Nephron progenitor cell (in vitro differentiated cells): ENCODE measurements at places on chromosomes 16 and 17.

DNA sequence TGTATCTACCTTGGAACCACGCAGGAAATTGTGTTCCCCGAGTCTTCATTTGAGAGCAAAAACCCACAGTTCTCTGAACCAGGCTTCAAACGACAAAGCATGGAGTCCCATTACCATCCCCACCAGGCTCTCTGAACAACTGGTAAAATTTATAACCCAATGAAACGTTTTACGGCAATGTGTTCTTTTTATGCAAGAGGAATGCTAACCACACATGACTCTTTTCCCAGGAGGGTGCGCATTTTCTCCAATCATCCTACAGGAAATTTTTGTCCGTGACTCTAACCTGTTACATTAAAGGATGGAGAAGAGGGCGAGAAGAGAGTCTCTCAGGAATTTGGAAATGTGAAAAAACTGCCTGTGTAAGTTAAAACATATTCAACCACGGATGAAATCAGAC lies 17.8 kb downstream of the STX8 start:
- DNase-seq = no peak

DNA sequence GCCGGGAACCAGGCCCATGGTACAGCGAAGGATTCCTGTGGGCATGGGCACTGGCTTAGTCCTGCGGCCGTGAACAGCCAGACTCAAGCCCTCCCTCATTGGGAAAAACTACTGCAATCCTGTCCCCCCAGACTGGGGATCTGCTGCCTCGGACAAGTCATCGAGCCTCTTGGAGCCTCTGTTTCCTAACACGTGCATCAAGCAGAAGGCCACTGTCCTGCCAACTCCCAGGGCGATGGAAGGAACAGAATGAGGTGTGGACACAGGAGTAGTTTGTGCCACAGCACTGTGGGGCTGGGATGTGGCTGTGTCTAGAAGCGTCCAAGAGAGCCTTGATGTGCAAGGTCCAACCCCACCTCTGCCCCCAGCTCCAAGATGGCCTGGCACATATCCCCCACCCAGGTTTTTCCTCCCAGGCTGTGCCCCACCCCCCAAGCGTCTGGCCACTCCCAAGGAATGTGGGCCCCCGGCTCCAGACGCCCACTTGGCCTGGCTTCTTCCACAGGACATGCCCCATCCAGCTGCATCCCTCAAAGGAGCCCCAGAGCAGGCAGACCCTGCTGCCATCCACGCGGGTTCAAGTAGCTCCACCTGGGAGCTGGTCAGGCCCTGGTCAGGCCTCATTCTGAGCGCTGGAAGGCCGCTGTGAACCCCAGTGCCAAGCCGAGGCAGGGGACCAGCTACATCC lies 3.4 kb downstream of the CAMKK1 start:
- DNase-seq = no peak

- DNase-seq = no peak
These were observed 10.9 kb downstream of the SMCR8 start for GRCh38 chr17:18326039-18326438.

DNA sequence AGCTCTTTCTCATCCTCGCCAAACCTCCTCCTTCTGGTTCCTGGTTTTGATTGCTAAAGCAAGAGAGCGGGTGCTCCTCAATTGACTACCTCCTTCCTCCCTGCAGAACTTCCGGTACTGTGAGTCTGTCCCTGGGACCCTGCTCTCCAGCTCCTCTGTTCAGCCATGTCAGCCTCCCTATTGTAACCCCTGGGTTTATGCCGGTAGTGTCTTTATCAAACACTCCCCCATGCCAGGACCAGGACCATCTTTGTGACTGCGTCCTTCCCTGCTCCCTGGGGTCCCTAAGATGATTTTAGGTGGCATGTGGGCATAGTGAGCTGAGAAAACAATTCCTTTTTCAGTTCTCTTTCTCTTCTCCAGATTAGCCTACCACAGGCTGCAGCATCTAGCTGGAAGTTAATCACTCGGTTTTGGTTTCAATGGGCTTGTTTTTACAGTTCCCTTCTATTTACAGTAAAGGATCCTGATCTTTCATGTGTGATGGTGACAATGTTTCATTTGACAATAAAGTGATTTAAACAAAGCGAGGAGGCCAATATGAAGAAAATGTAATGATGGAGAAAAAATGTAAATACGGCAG lies 27.7 kb upstream of the IL21R start:
- no peak for DNase-seq

- DNase-seq = peak; percentile 56
These were observed 234.5 kb downstream of the C16orf78 start for GRCh38 chr16:49608098-49608497.

DNA sequence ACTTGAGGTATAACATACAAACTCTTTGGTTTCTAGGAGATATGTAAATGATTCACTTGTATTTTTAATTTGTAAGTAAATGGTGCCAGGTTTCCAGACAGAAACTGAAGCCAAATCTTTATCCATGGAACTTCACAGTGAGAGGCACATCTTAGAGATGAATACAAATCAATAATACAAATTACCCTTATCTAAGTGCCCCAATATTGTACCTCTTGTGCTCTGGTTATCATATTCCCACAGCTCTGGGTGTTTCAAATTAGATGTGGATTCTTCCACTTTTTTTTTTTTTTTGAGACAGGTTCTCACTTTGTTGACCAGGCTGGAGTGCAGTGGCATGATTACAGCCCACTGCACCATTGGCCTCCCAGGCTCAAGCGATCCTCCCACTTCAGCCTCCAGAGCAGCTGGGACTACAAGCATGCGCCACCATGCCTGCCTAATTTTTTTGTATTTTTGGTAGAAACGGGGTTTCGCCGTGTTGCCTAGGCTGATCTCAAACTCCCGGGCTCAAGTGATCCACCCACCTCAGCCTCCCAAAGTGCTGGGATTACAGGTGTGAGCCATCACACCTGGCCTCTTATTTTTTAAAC lies 38.0 kb upstream of the DHX40 start:
- DNase-seq = no peak

GRCh38 chr17:38824899-38825761 lies at the start of gene CWC25:
CWC25 (minus strand) TSS chr17:38825321; CDS start chr17:38825183, 138 bp downstream.
- DNase-seq = peak; percentile 97

- peak; percentile 74 for DNase-seq
These were observed 23.4 kb upstream of the SREBF1 start for GRCh38 chr17:17859909-17860765.

- no peak for DNase-seq
These were observed 37.5 kb downstream of the ACSM2B start for GRCh38 chr16:20538687-20539086.

GRCh38 chr17:76515274-76515949 lies 14.2 kb upstream of the RHBDF2 start:
- DNase-seq = no peak

- no peak for DNase-seq
These were observed 44.2 kb downstream of the HELZ start for GRCh38 chr17:67200727-67201301.

- DNase-seq = no peak
These were observed 1.2 kb upstream of the ATP2A1 start for GRCh38 chr16:28876973-28877654.

GRCh38 chr17:34813290-34813689 lies 148.0 kb downstream of the CCT6B start:
- DNase-seq = no peak

DNA sequence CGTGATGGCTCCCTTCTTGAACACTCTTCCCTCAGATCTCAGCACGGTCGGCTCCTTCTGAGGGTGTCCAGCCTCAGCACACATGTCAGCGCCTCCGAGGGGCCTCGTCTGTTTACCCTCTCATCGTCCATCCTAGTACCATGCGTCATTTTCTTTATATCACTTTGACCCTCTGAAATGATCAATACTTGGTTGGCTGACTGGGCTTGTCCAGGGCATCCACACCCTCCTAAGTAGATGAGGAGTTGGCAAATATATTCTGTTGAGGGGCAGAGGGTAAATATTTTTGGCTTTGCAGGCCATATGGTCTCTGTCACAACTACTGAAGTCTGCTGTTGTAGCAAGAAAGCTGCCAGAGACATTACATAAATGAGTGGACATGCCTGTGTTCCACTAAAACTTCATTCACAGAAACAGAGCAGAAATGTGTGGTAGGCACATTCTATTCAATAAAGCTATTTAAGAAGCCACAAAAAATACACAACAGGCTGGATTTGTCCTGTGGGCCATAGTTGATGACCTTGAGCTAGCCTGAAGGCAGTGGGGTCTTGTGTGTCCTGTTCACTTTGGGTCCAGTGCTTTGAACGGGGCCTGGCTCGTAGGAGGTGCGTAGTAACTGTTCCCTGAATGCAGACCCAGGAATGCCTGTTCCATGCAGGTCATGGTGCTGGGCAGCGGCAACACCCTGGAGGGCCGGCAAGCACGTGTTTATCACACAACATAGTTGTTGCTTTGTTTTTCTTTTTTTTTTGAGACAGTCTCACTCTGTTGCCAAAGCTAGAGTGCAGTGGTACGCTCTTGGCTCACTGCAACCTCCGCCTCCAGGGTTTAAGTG lies 185.8 kb downstream of the SNX29 start:
- DNase-seq = no peak

GRCh38 chr17:80385046-80385445 lies 29.9 kb upstream of the ENDOV start:
- no peak for DNase-seq

DNA sequence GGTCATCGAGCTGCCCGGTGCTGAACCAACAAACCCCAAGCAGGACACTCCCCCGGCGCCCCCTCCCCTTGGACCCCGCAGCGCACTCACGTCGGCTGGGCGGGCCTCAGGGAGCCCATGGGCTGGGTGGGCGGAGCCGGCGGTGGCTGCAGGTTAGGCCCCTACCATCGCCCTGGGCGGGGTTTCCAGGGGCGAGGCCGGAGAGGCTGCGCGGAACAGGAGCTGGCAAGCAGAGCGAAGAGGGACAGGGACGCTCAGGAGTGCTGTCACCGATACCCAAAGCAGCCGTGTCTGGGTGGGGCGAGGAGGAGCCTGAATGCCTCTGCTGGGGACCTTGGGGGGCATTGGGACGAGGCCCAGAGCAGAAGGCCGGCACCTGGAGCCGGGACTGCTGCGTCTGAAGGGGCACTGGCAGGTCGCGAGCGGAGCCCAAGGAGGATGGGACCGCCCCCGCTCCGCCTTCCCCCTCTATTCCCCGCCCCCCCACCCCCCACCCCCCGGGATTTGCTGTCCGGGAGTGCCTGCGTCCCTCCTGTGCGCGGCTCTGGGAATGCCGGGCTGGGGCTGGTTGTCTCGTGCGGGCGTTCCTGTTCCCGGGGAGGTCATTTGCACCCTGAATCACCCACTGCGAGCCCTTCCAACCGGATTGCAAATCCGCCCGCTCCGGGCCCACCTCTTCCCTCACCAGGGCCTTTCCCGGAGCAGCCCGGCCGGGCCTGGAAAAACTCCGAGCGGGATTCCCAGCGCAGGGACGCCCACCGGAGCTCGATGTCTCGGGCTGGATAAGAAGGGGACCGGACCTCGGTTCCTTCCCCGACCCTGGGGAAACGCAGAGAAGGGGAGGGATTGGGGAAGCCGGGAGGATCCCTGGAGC lies 902 bp downstream of the ARHGAP27 start:
- DNase-seq = peak; percentile 84

GRCh38 chr17:2962236-2962635 lies 101.2 kb downstream of the OR1D5 start:
- no peak for DNase-seq

- no peak for DNase-seq
These were observed 34.7 kb upstream of the BRD7 start for GRCh38 chr16:50403491-50403890.

GRCh38 chr17:3575511-3575910 lies 17.9 kb upstream of the TRPV3 start:
- DNase-seq = no peak

DNA sequence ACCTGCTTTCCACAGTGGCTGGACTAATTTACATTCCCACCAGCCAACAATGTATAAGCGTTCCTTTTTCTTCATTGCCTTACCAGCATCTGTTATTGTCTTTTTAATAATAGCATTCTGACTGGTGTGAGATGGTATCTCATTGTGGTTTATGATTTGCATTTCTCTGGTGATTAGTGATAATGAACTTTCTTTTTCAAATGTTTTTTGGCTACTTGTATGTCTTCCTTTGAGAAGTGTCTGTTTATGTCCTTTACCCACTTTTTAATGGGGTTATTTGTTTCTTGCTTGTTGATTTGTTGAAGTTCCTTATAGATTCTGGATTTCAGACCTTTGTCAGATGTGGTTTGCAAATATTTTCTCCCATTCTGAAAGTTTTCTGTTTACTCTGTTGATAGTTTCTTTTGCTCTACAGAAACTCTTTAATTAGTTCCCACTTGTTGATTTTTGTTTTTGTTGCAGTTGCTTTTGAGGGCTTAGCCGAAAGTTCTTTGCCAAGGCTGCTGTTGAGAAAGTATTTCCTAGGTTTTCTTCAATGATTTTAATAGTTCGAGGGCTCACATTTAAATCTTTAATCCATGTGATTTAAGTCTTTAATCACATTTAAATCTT lies 26.8 kb downstream of the ITGAM start:
- DNase-seq = no peak

DNA sequence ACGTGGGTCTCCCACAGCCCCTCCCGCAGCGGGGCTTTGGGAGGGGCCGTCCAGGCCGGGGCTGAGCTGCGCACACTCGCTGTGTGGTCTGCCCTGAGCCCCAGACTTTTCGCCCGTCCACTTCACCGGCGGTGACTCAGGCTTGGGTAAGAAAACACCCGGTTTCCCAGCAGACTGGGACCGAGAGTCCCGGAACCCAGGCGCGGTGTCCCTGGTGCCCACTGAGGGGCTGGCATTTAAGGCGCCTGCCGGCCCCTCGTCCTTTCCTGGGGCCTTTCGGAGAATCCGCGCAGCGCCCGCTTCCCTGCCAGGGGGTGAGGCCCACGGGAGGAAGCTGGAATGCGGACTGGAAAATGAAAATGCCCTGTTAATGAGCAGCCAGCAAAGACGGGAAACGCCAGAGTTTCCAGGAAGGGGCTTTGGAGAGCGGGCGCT lies 100.3 kb downstream of the C16orf95 start:
- DNase-seq = no peak

DNA sequence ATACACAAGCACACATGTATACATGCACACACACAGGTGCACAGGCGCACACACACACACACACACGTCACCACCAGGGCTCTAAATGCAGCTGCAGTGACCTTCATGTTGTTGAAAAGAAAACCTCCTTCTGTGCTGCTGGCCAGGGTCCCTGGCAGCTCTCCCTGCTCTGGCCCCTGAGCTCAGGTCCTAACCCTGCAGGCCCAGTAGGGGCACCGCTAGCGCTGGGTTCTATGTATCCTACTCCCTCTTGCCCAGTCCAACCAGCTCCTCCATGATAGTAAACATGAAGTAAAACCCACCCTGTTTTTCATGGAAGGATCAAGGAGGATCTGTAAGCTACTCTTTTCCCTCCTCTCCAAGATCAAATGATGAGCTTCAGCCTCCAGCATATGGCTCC lies 172.8 kb downstream of the RBFOX3 start:
- no peak for DNase-seq

DNA sequence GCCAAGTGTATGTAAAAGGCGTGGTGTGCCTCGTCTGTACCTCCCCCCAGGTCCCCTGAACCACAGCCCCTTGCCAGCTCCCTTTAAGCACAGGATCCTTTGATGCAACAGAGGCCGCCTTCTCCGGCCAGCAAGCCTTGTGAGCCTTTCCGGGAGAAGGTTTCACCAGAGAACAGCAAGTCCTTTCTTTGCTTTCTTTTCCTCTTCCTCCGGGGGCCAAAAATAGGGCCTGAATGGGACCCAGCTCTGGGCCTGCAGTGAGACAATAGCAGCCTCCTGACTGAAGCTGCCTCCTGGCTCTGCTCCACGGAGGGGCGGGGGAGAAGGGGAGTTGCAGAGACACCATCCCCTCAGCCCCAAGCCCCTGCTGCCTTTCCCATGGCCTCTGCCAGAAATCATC lies 9.0 kb downstream of the ADGRG1 start:
- no peak for DNase-seq
